AG04449 (cell line): ENCODE measurements at places on chromosomes 11 and 22.

- no peak for DNase-seq
Observed at GRCh38 chr11:72102631-72102945, 509 bp downstream of the LAMTOR1 start.

GRCh38 chr11:123178186-123178585, 16.9 kb downstream of the CLMP start:
- no peak for DNase-seq

GRCh38 chr11:119681361-119681910, 47.6 kb downstream of the NECTIN1 start:
- no peak for DNase-seq

GRCh38 chr11:104531075-104531474, 367.1 kb upstream of the PDGFD start:
- DNase-seq = no peak

DNA sequence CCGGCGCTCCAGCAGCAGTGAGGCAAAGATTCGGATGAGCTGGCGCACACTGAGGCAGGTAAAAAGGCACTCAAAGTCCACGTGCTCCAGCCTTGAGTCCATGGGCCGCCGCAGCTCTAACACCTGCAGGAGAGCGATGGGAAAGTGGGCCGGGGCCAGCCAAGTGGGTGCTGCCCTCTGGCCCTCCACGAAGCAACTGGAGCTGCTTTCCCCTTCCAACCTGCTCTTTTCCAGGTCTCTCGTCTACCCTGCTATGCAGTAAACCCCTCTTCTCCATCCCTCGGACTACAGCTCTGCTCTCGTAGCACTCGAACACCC, 20.0 kb downstream of the RPL27A start:
- no peak for DNase-seq

DNA sequence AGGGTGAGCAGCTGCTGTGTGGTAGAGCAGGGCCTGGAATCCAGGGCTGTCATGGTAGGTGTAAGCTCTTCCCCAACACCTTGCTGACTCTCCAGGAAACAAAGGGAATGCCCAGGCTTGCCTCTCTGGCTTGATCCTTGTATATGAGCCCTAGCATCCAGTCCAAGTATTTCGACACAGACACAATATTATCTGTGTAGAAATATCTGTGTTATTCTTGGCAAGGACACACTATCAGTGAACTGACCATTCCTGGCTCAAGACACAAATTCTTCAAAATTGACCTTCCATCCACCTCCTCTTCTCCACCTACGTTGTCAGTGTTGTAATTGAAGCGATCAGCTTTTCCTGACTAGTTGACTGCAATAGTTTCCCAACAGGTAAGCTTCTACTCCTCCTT, 312.0 kb upstream of the NARS2 start:
- no peak for DNase-seq

- DNase-seq = no peak
Observed at GRCh38 chr22:37254209-37254866, 10.3 kb upstream of the RAC2 start.
